ENCODE measurements at places on chromosomes 1 and 21.

- peak; percentile 64 for DNase-seq
Observed at GRCh38 chr1:59926381-59927123, at the start of gene CYP2J2. TSS of gene CYP2J2 (minus strand) at chr1:59926773. CDS start at chr1:59926746, 27 bp downstream.

DNA sequence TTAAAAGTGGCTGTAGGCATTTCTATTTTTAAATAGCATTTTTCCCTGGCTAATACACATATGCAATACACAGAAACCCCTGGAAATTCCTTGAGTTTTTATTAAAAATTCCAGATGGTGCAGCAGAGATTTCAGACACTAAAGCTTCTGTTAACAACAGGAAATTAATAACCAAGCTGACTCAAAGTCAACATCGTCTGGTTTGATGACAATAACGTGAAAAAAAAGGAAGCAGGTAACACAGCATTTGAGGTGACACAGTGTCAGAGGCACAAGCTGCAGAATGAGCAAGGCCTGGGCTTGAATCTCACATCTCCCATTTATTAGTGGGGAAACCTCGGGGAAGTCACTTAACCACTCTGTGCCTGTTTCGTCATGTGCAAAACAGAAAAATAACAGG is 64.6 kb upstream of the GJB5 start:
- DNase-seq = no peak

GRCh38 chr21:28336314-28336713 is 656.4 kb downstream of the LTN1 start:
- peak; percentile 64 for DNase-seq

- DNase-seq = no peak
Observed at GRCh38 chr1:212186427-212187207, 98.6 kb upstream of the PPP2R5A start.

DNA sequence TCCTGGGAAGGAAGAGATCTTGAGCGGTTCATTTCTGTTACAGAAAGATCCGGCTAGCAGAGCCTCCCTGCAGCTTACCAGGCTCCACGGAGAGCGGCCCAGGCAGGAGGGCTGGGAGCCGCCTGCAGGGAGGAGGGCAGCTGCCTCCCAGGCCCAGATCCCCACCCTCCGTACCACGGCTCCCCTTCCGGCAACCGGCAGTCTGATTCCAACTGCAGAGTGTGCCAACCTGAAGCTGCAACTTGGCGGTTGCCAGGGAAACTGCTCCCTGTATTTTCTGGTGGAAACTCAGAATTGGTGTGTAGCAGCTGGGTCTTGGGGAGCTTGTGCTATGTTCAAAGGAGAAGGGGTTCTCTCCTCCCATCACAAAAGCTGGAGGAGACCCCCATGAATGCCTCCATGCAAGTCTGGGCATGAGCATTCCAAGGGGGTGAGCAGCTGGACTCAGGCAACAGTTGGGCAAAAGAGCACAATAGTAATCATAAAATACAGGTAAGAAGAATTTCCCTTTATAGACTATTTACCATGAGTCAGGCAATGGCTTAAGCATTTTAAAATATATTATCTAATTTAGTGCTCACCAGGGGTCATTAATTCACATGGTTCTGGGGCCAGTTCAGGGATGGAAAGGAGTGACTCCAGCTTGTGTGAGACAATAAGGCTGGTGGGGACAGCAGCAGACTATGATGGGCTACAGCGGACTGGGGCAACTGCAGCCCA is 46.1 kb upstream of the KAZN start:
- DNase-seq = no peak

DNA sequence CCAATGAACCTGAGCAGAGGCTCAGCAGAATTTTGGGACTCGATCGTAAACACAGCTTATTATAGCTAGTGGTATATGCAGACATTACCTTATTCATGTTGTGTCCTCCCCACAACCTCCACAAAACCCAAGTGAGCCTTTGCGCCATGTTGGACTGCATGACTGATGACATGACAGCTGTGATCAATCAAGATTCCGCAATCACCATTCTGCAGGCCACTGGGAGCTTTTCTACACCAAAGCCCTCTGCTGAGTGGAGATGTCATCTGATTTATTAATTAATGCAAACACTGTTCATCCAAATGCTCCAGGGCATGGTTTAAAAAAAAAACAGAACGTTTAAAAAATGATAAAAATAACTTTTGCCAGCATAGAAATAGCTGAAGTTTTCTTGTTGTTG is 7.9 kb upstream of the SRP9 start:
- DNase-seq = no peak

DNA sequence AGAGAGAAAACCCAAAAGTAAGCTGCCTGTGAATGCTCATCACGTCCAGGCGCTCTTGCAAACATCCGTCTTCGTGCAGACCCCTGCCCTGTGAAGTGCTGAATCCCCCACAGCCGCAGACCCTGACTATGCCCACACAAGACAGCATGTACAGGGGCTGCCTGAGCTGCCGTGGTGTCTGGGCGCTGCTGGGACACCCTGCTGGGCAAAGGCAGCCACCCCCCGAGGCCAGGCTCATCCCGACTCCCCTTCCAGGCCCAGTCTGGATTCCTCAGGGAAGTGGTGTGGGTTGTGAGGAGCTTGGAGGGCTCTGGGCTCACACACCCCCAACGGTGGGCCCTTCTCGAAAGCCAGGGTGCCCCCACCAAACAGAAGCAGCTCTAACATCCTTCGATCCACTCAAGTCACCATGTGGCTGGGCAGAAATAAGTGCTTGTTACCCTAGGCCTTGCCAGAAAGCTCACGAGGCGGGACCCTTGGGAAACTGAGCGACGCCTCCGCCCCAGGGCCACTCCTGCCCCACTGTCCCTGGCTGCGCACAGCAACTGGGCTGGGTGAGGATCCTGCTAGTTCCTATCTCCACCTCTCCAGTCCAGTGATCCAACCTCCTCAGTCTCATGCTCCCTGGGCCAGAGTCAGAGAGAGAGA is 4.8 kb upstream of the WNT9A start:
- no peak for DNase-seq

DNA sequence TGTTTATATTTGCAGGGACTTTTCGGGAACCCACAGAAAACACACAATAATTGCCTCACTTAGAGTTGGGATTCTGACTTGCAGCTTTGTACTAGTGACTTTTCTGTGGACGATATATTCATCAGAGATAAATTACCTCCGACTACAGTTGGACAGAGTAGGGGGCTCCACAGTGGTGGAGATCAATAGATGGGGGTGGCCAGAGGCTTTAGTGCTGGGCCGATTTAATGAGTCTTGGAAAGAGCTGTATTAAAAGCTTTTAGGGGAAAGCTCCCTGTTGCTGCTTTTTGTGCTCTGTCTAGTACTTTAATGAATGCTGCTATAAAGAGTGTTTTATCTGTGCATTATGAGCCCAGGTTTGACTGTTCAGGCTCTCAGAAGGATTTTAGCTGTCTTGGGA is 359.2 kb upstream of the DPYD start:
- DNase-seq = no peak

DNA sequence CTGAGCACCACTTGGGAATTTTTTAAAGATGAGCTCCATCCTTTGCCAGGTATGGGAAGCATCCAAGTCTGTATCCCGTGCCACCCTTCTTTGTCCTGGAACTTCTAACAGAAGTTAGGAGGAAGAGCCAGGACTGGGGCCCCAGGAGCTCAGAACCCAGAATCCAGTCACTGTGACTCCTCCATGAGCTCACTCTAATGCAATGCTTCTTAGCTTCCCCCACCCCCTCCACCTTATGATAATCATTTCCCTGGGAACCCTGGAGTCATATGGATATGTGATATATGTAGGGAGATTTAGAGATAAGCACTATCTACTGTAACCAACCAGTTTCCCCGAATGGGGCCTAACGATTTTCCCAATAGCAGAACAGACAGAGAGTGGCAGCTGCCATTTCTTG is 758 bp upstream of the SPRR5 start:
- no peak for DNase-seq

- no peak for DNase-seq
Observed at GRCh38 chr1:206110820-206111219, 6.4 kb downstream of the AVPR1B start.

- no peak for DNase-seq
Observed at GRCh38 chr1:214899908-214900460, 182.6 kb upstream of the KCNK2 start.

DNA sequence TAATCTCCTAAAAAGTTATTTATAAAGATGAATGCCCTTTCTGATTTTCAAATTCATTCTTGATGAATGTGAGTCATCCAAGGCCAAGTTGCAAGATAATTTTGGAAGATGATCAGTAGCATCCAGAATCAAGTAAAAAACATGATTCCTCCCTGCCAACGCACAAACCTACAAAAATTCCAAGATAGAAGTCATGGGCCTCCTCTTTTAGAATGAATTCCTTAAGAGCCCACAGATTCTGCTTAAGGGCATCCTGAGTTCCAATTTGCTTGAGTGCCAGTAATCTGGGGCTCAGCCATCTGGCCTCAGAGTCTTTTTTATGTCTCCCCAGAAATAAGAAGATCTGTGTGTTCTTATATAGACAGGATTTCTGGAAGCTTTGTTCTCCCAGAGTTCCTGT is 23.2 kb upstream of the SPATA6 start:
- DNase-seq = no peak

GRCh38 chr1:242477944-242478343 is 46.6 kb downstream of the PLD5 start:
- DNase-seq = no peak

DNA sequence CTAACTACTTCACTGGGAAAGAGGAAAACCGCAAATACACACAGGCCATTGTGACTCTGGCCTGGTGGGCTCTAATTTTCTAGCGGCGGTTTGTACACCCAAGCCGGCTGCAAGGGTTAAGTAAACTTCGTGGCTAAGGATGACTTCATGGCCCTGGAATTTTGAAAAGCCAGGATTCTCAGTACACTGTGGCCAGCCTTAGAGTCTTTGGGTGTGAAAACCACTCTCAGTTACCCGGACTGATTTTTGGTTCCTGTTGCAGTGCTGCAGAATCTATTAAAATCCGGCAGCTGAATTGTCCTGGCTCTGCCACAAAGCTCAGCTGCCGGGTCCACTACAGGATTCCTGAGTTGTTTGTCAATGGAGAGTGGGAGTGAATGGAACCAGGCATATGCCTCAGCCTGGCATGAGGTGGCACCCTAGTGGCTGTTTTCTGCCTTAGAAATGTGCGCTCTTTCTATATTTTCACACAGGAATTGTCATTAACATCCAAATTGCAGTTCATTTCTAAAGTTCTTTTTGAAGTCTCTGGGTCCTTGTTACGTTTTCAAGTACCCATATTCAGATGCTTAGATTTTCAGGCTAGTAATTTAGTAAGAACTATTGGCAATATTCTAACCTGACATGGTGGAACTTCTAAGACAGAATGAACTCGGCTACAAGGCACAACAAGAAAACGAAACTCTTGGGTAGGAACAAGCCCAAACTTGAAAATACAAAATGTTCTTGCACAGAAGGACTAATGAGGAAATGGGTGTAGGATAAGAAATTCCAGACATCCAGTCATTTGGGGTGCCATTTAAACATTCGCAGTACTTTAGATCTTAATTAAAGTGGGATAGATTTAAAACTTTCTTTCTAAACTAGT is 255.9 kb downstream of the NFIA start:
- DNase-seq = peak; percentile 87

DNA sequence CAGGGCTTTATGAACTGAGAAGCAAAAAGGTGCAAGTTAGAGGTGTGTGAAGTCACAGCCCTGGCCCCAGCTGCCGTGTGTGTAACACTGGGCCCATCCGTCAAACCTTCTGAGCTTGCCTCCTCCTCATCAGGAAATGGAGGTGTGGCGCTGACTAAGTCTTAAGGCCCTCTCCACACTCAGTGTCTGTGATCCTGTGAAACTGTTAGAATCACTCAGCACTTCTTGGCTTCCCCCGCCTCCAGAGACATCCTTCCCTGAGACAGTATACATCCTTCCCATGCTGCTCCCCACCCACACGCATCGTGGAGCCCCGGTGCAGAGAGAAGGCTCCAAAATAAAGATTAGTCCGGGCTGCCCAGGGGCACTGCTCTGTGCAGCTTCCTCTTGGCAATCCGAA is 33.3 kb downstream of the LRP8 start:
- no peak for DNase-seq

- no peak for DNase-seq
Observed at GRCh38 chr1:92551916-92552315, 65.2 kb upstream of the GFI1 start.

DNA sequence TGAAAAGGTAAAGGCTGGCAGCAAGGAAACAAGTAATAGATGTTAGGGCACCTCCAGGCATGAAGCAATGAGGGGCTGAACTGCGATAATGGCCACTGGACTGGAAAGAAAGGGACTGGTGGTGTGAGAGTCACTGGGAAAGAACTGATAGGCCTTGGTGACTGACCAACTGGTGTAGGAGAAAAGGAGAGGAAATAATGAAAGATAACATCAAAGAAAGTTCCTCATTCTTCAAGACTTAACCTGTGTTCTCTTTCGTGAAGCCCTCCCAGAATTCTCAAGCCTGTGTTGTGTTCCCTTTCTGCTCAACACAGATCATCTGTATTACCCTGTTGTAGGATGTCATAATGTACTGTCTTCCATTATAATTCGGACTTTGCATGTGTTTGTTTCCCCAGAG is 20.9 kb upstream of the SNX27 start:
- DNase-seq = no peak

DNA sequence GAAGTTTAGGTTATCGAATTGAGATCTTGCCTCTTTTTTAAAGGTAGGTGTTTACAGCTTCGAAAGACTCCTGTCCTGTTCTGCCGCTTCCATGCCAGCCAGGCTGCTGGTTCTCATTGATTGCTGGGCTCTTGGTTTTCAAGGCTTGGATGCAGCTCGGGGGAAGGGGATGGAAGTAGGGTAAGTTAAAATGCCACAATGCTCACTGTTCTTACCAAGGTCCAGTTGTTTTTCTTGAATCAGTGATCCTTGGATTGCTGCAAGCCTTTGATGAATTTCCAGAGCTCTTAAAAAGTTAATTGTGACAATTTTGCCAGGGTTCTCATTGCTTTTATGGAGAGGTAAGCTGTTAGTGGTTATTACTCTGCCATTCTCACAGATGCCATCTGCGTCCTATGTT is 74.9 kb downstream of the PCBP3 start:
- DNase-seq = no peak

- peak; percentile 69 for DNase-seq
Observed at GRCh38 chr1:175572932-175573868, 170.2 kb downstream of the TNR start.

GRCh38 chr1:182145441-182145840 is 83.9 kb upstream of the ZNF648 start:
- DNase-seq = no peak

GRCh38 chr1:38289034-38289433 is 242.4 kb upstream of the POU3F1 start:
- no peak for DNase-seq
